ENCODE measurements at places on chromosomes 5 and 9.

- DNase-seq = no peak
Measured at GRCh38 chr5:170525470-170526211, 21.8 kb downstream of the KCNIP1 start.

DNA sequence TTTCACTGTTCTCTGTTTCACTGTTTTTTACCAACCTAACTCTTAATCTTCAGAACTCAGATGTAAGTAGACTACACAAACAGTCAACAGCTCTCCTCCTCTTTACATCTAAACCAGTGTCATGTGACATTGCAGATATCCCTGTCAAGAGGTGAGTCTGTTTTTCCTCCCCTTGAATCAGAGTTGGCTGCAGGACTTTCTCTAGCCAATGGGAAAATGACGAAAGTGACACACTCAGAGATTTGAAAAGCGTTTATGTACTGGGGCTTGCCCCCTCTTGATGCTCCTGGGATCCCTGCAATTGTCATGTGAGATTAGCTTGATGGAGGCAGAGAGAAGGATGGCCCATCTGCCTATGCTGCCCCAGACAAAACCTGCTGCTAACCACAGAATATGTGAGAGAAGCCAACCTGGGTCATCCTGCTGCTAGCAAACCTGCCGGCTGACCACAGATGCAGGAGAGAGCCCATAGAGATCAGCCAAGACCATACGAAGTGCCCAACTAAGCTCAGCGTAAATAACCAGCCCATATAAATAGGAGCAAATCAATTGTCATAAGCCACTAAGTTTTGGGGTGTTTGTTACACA is 111.1 kb downstream of the ASTN2 start:
- DNase-seq = no peak

DNA sequence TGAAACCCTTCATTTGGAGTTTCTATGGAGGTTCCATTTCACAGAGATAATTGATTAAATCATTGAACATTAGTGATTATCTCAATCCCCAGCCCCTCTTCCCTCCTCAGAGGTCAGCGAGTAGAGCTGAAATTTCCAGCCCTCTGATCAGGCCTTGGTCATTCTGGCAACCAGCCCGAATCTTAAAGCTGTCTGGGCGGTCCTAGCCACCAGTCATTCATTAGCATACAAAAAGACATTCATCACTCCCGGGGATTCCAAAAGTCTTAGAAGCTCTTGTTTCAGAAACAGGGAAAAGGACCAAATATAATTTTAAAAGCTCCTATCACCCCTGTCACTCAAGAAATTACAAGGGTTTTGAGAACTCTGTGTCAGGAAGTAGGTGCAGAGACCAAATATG is 41.3 kb downstream of the ZNF474 start:
- DNase-seq = no peak

DNA sequence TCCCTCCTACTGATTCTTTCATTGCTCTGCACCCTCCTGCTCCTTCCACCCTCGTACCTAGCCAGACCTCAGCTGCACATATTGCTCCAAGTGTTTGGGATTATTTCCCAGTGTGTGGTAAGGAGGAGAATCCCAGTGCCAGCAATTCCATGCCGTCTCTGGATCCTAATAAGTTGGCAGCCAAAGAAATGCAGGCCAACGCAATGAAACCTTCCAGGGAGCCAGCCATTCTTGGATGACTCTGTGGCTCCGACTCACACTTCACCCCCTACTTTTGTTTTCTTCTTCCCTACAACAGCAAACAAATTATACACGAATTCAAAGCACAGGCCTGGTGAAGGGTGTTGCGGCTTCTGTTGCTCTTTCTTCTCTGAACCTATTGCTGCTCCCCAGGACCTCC is 82.5 kb upstream of the SLC1A3 start:
- no peak for DNase-seq

- DNase-seq = no peak
Measured at GRCh38 chr9:76018761-76019160, 128.3 kb downstream of the PCSK5 start.

DNA sequence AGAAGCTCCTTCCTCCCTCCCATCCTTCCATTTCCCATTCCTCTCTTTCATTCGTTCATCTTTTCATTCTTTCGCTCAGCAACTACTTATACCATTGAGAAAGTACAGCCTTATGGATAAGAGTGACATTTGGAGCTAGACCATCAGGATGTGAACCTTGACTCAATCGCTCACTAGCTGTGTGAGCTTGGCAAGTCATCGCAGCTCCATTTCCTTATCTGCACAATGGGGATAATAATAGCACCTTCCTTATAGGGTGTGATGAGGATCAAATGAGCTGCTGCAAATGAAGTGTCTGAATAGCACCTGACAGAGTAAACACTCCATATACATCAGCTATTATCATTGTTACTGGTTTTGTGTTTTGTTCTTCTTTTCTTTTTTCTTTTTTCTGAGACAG is 28.1 kb upstream of the SYNPO start:
- DNase-seq = no peak

GRCh38 chr5:122181863-122182262 is 52.5 kb downstream of the ZNF474 start:
- DNase-seq = no peak

DNA sequence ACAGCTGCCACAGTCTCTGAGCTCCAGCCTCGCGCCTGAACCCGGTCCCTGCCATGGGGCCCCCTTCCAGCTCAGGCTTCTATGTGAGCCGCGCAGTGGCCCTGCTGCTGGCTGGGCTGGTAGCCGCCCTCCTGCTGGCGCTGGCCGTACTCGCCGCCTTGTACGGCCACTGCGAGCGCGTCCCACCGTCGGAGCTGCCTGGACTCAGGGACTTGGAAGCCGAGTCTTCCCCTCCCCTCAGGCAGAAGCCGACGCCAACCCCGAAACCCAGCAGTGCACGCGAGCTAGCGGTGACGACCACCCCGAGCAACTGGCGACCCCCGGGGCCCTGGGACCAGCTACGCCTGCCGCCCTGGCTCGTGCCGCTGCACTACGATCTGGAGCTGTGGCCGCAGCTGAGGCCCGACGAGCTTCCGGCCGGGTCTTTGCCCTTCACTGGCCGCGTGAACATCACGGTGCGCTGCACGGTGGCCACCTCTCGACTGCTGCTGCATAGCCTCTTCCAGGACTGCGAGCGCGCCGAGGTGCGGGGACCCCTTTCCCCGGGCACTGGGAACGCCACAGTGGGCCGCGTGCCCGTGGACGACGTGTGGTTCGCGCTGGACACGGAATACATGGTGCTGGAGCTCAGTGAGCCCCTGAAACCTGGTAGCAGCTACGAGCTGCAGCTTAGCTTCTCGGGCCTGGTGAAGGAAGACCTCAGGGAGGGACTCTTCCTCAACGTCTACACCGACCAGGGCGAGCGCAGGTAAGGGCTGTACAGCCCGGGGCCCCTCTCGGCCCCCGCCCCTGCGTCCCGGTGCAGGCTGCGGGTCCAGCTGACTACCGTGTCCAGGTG is 509 bp downstream of the LVRN start:
- DNase-seq = no peak

- DNase-seq = no peak
Measured at GRCh38 chr5:146635443-146635842, 119.5 kb upstream of the GPR151 start.

GRCh38 chr5:151315998-151316597 is 12.5 kb upstream of the SLC36A3 start:
- DNase-seq = no peak

Measured in stimulated activated CD4-positive, alpha-beta T cell treated with anti-CD3 and anti-CD28 coated beads, Interleukin-12 subunit alpha, Interleukin-12 subunit beta, amount 100 ng/mL, for 24 hours (primary cell).